Anterior cingulate cortex (tissue), 58 donors: ENCODE measurements at places on chromosomes 4 and X.

- DNase-seq = no peak
Observed at GRCh38 chrX:38166478-38167083, 54.1 kb downstream of the SRPX start.

DNA sequence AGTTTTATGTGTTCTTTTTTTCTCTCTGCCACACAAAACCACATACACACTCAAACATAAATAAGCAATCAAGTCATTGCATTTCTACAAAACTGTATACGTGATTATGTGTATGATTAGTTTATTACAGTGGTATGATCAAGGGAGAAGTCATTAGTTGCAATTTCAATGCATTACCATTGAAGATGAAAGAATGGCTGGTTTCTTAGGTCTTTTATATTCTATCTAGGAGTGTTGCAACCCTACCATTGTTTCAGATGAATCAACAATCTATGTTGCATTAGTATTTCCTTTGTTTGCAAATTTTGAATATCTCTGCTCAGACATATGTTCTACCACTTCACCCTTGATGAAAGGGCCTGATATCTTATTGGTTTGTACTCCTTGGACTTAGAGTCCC is 6.8 kb downstream of the ANXA3 start:
- no peak for DNase-seq

DNA sequence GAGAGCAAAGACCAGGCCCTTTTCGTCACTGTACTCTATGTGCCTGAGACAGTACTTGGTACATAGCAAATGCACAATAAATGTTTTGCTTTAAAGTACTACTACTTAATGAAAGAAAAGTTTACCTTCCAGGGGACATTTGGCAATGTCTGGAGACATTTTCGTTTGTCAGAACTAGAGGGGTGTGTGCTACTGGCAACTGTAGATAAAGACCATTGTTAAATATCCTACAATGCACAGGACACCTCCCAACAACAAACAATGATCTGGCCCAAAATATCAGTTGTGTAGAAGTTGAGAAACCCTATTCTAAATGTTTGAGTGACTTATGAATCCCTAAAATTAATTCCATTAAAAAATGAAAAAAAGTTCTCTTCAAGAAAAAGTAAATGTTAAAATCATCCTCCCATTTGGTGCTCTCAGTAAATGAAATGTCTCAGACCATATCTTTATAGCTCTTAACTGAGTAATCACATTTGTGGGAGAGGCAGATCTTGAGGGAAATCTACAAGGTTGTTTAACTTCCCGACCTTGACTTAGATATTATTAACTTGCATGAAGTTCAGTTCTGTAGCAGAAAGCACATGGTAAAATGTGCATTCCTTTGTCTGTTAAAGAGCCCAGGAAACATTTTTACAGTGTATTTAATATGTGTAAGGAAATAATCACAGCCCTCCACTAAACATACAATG is 18.5 kb downstream of the EGFL6 start:
- no peak for DNase-seq

- DNase-seq = no peak
Observed at GRCh38 chr4:10584042-10584441, 100.5 kb downstream of the CLNK start.

DNA sequence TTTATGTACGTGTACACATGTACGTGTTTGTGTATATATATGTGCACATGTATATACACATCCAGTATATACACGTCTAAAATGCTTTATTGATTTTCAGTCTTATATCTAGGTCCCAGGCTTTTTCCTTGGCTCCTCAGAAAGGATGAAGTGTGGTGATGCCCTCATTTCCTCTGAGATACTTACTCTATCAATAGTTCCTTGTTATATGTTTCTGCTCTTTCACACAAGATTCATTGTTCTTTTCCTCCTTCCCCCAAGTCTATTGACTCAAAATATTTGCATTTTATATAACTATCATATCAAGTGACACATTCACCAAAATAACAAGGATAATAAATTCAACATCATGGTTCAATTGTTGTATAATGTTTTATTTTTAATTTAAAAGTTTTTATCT is 359.2 kb downstream of the EPHA5 start:
- DNase-seq = no peak

GRCh38 chr4:55258152-55258865 is 87.7 kb upstream of the SRD5A3 start:
- no peak for DNase-seq
